ENCODE measurements at places on chromosomes 4 and X. TPM values are rescaled to one million over a fixed set of nuclear protein-coding genes. Genes with fewer than 3 reads are reported as not detected.

Gene MAGEA1
- not detected for total RNA-seq

Gene ARHGAP36
- 0.10 TPM for total RNA-seq

Gene GPR119
- not detected for total RNA-seq

Gene SRP72
- 55.6 TPM for total RNA-seq

GRCh38 chrX:8803326-8803725, 2.1 kb upstream of the FAM9A start:
- no peak for ATAC-seq
- no peak overlapping the region for H3K27ac ChIP-seq
- H3K4me1 ChIP-seq = no peaks in the 10 kb centered on the region
- H3K27me3 ChIP-seq = no peaks in the 10 kb centered on the region
- H3K4me3 ChIP-seq = no peak overlapping the region
- H3K36me3 ChIP-seq = no peaks in the 10 kb centered on the region

DNA sequence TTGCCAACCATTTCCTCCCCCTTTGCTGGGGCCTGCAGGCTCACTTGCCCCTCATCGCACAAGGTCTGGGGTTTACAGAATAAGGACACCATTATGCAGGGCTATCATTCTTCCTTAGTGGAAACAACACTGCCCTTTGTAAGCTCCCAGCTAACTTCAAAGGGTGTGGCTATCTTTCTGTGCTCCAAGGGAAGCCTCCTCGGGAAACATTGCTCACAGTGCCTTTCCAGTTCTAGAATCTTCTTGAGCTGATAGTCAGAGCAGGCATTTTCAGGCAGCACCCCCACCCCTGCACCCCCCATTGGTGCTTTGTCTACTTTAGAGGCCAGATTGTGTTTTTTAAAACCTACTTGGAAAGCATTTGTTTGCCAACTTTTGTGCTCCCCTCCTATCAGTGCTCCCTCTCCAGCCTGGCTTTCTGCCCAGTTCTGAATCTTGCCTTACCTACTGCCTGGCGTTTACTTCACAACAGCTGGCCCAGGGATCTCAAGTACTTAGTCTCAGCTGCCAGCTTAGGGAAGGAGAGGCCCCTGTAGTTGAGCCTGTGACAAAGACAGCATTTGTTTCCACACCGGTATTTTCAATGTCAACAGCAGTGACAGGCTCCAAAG, 53.5 kb downstream of the PLAC1 start:
- no peak overlapping the region for H3K27ac ChIP-seq
- no peaks in the 10 kb centered on the region for H3K27me3 ChIP-seq
- ATAC-seq = peak; percentile 21
- no peak overlapping the region for H3K4me3 ChIP-seq
- H3K4me1 ChIP-seq = no peaks in the 10 kb centered on the region

DNA sequence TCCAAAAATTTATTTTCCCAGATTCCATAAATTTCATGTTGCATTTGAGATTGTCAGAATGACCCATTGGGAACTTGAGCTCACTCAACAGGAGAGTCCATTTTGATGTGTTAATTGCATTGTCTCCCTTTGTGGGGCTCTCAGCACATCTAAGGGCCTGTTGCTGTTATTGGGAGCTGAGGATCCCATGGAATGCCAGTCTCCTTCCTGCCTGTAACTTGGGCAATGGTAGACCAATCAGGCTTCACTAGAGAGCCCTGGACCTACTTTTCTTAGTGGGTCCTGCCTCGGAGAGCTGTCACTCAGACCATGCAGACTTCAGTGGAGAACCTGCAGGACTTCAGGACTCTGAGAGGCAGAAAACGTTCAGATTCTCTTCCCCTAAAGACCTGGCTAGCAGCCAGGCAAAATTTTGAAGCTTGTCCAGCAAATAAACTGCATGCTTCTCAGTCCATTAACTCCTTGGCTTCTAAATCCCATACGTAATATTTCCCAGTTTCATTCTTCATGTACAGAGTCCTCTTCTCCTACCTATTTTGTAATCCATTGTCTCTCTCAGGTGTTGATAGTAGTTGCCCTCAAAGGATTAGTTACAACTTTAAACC, 25.1 kb downstream of the OCRL start:
- no peak overlapping the region for H3K4me3 ChIP-seq
- H3K4me1 ChIP-seq = peaks cover 3% of the 10 kb centered on the region
- no peaks in the 10 kb centered on the region for H3K27me3 ChIP-seq
- H3K36me3 ChIP-seq = peaks cover 63% of the 10 kb centered on the region

GRCh38 chr4:77065382-77065781, 10.4 kb downstream of the CCNI start:
- no peak overlapping the region for H3K4me3 ChIP-seq
- no peaks in the 10 kb centered on the region for H3K4me1 ChIP-seq
- no peaks in the 10 kb centered on the region for H3K27me3 ChIP-seq
- ATAC-seq = no peak
- H3K36me3 ChIP-seq = peaks cover 61% of the 10 kb centered on the region
- H3K27ac ChIP-seq = no peak overlapping the region

- no peaks in the 10 kb centered on the region for H3K27me3 ChIP-seq
- no peak overlapping the region for H3K27ac ChIP-seq
- no peaks in the 10 kb centered on the region for H3K36me3 ChIP-seq
- no peaks in the 10 kb centered on the region for H3K4me1 ChIP-seq
- ATAC-seq = no peak
Observed at GRCh38 chr4:121243485-121243884, 79.4 kb upstream of the TNIP3 start.

GRCh38 chr4:54233697-54234496, 4.8 kb downstream of the PDGFRA start:
- peak; percentile 36 for ATAC-seq
- H3K4me3 ChIP-seq = peak overlapping the region; percentile 60
- no peaks in the 10 kb centered on the region for H3K36me3 ChIP-seq
- H3K27me3 ChIP-seq = peaks cover 85% of the 10 kb centered on the region
- H3K27ac ChIP-seq = no peak overlapping the region
- H3K4me1 ChIP-seq = peaks cover 19% of the 10 kb centered on the region

DNA sequence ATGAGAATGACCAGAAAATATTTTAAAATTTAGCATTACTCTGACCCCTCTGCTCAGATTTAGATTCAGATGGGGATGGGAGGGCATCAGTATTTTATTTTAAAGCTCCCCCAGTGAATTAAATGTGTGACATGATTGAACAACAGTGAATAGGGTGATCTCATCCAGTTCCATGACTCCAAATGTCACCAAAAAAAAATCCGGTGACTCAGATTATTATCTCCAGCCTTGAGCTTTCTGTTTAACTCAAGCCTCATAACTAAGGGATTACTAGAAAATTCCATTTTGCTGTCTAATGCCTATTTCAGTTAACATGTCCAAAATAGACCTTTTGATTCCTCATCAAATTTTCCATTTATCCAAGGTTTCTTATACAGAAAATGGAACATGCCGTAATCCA, 121.8 kb upstream of the TMEM47 start:
- no peaks in the 10 kb centered on the region for H3K27me3 ChIP-seq
- no peaks in the 10 kb centered on the region for H3K4me1 ChIP-seq
- no peak overlapping the region for H3K4me3 ChIP-seq

DNA sequence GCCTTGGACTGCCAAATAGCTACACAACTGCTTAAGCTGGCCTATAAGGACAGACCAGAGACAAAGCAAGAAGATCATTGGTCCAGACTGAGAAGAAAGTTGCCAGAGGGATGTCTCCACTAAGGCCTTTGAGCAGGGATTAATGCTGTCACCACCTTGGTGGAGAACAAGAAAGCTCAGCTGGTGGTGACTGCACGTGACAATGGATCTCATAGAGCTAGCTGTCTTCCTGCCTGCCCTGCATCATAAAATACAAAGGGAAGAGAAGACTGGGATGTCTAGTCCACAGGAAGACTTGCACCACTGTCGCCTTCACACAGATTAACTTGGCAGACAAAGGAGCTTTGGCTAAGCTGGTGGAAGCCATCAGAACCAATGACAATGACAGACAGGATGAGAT, 40.5 kb upstream of the FAM120C start:
- no peaks in the 10 kb centered on the region for H3K36me3 ChIP-seq
- no peak overlapping the region for H3K27ac ChIP-seq
- no peaks in the 10 kb centered on the region for H3K4me1 ChIP-seq
- H3K27me3 ChIP-seq = no peaks in the 10 kb centered on the region
- H3K4me3 ChIP-seq = no peak overlapping the region
- ATAC-seq = no peak

DNA sequence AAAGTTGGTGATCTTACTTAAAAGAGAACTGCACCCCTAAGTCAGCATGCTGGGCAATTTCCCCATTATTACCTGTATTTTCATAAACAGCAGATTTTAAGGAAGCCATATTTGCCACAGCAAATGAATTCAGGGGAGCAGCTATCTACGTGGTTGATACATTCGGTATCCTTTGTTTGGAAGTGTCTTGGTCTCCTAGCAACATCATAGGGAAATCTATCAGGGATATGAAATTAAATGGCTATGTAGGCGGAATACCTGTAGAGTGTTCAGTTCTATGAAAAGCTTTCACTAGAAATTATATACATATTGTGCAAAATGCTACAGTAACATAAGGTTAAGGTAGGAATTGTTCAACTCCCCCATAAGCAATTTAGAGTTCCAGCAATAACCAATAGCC, 157.2 kb upstream of the EMCN start:
- H3K4me1 ChIP-seq = no peaks in the 10 kb centered on the region
- no peak overlapping the region for H3K4me3 ChIP-seq
- H3K36me3 ChIP-seq = no peaks in the 10 kb centered on the region
- no peak overlapping the region for H3K27ac ChIP-seq
